ENCODE measurements at places on chromosomes 6 and 20.

DNA sequence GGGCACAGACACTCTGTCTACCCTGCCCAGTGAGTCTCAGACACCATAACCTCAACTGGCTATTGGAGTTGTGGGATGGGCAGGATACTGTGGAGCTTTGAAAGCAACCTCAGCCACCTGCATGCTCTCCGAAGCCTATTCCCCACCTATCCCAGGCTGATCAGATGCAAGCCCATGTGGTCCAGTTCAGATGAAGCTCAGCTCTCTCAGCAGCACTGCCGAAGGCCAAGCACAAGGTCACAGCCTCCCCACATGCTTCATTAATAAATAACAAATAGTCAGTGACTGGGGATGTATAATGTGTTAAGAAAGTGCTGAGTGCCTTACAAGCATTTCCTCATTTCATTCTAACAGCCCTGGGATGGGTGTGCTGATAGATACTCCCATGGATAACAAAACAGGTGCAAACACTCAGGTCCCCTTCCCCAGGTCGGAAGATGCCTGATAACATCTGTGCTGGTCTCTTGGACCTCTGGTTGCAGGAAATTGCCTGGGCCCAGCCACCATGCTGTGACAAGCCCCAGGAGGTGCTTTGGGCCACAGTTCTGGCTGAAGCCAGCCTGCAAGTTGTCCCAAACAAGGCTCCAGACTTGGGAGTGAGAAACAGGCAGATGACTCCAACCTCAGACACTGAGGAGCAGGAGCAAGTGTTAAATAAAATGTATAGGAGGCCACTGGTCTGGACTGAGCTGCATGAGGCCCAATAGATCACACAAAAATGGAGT lies 3.7 kb downstream of the ACSS1 start:
- H3K27me3 ChIP-seq: peaks cover 5% of the 10 kb centered on the region
- H3K27ac ChIP-seq: no peak overlapping the region
- H3K4me3 ChIP-seq: no peak overlapping the region
- DNase-seq: no peak
- H3K36me3 ChIP-seq: peaks cover 29% of the 10 kb centered on the region
- peaks cover 52% of the 10 kb centered on the region for H3K4me1 ChIP-seq

DNA sequence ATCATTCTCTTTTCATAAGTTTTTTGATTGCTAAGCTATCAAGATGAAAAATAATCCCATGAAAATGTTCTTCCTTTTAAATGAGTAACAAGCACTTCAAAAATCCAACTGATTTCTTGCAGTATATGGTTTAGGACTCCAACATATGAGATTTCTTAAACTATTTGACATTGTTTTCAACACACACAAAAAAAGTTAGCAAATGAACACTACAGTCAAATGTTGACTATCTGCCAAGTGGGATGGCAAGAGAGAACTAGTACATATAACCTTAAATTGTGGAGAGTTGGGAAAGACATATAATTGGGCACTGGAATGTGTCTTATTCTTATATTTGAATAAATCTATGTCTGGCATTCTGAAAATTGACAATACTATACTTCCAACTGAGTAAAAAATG lies 15.6 kb downstream of the COL21A1 start:
- no peak overlapping the region for H3K4me3 ChIP-seq
- DNase-seq: no peak
- no peaks in the 10 kb centered on the region for H3K36me3 ChIP-seq
- no peak overlapping the region for H3K27ac ChIP-seq
- H3K27me3 ChIP-seq: no peaks in the 10 kb centered on the region
- no peaks in the 10 kb centered on the region for H3K4me1 ChIP-seq

DNA sequence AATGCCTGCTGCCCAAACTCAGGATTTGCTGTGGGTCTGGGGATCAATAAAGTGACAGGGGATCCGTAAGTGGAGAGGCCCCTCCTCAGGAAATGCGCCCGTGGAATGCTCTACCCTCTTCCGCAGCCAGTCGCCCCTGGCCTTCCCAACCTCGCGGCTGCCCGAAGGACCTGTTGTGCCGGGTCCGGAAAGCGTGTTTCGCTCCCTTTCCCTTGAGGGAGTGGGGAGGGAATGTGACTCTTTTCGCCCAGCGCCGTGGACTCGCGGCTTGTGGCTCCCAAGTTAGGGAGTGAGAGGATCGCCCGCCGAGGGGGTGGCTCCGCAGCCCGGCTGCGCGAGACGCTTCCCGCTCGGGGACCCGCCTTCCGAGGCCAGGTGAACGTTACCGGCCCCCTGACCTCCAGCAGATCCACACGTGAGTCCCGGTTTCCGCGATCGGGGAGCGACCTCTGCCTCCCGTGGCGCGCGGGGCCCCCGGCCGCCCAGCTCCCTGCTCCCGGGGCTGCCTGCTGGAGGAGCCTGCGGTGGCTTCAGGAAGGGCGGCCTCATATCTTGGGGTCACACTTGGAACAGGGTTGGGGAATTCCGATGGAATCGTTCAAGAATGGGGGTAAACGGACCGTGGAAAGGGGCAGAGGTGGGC lies 666 bp downstream of the TPD52L1 start:
- H3K27me3 ChIP-seq: peaks cover 43% of the 10 kb centered on the region
- no peaks in the 10 kb centered on the region for H3K36me3 ChIP-seq

GRCh38 chr6:166830891-166831363 lies 125.4 kb downstream of the RNASET2 start:
- DNase-seq: no peak
- H3K27ac ChIP-seq: no peak overlapping the region
- no peak overlapping the region for H3K4me3 ChIP-seq
- no peaks in the 10 kb centered on the region for H3K27me3 ChIP-seq
- H3K36me3 ChIP-seq: no peaks in the 10 kb centered on the region
- H3K4me1 ChIP-seq: no peaks in the 10 kb centered on the region

GRCh38 chr6:16670617-16671051 lies 90.6 kb downstream of the ATXN1 start:
- peaks cover 56% of the 10 kb centered on the region for H3K4me1 ChIP-seq
- no peak overlapping the region for H3K27ac ChIP-seq
- H3K27me3 ChIP-seq: no peaks in the 10 kb centered on the region
- H3K4me3 ChIP-seq: no peak overlapping the region
- H3K36me3 ChIP-seq: peaks cover 39% of the 10 kb centered on the region

GRCh38 chr6:23086100-23086499 lies 516.7 kb downstream of the HDGFL1 start:
- no peaks in the 10 kb centered on the region for H3K4me1 ChIP-seq
- H3K4me3 ChIP-seq: no peak overlapping the region
- no peaks in the 10 kb centered on the region for H3K27me3 ChIP-seq
- H3K36me3 ChIP-seq: no peaks in the 10 kb centered on the region
- no peak overlapping the region for H3K27ac ChIP-seq

DNA sequence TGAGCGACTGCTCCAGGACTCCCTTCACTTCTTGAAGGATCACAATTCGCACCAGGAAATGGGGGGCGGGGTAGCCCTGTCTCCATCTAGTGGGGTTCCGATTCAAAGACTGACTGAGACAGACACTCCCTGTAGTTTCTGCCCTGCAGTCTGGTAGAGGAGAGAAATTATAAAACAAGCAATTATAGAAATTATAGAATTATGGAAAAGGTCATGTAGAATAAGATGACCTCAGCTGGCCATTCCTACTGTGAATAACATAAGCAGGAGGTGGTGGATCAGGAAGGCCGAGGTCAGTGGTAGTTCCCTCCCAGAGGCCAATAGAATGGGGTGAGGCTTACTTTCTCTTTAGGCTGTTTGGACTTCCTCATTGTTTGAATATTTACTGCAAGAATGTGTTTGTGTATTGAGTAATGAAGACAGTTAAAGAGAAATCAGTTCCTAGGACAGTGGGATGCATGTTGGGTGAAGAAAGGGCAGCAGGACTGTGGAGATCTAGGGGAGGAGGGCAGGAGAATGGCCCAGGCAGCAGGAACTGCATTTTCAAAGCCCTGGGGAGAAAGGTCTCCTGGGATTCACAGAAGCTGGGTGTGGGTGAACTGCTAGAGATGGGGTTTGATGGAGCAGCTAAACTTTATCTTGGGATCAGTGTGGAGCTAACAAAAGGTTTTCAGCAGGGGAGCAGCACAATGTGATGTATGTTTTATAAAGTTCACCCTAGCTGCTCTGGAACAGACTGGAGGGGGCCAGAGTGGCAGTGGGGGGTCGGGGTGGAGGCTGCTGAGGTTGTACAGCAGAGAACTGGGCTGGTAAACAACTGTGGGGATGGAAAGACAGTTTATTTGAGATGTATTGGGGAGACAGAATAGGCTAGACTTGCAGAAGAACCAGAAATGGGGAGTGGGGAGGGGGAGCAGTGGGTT lies 2.1 kb downstream of the ZNF341 start:
- H3K27me3 ChIP-seq: peaks cover 4% of the 10 kb centered on the region
- peaks cover 33% of the 10 kb centered on the region for H3K4me1 ChIP-seq
- peak overlapping the region; percentile 80 for H3K27ac ChIP-seq
- peak overlapping the region; percentile 88 for H3K4me3 ChIP-seq
- H3K36me3 ChIP-seq: peaks cover 24% of the 10 kb centered on the region
- DNase-seq: no peak

- DNase-seq: no peak
- H3K27ac ChIP-seq: no peak overlapping the region
- no peaks in the 10 kb centered on the region for H3K27me3 ChIP-seq
- peaks cover 8% of the 10 kb centered on the region for H3K36me3 ChIP-seq
- H3K4me3 ChIP-seq: no peak overlapping the region
Observed at GRCh38 chr6:20559924-20560551, 25.8 kb downstream of the CDKAL1 start.

Data from activated naive CD4-positive, alpha-beta T cell treated with anti-CD3 and anti-CD28 coated beads, Interleukin-2, amount 10 ng/mL, durations not matched to agents 7 days and 5 days (primary cell).